Hematopoietic multipotent progenitor cell treated with erythropoietin and hydrocortisone succinate and interleukin-3 and kit ligand, for 4 days (in vitro differentiated cells): ENCODE measurements at places on chromosomes 2 and 18.

GRCh38 chr2:204695506-204695905 lies 150.2 kb downstream of the PARD3B start:
- DNase-seq = no peak

- peak; percentile 26 for DNase-seq
Observed at GRCh38 chr2:200104015-200104414, 148.6 kb downstream of the MAIP1 start.

- DNase-seq = peak; percentile 79
Observed at GRCh38 chr2:74334931-74335333, 8.3 kb downstream of the SLC4A5 start.

DNA sequence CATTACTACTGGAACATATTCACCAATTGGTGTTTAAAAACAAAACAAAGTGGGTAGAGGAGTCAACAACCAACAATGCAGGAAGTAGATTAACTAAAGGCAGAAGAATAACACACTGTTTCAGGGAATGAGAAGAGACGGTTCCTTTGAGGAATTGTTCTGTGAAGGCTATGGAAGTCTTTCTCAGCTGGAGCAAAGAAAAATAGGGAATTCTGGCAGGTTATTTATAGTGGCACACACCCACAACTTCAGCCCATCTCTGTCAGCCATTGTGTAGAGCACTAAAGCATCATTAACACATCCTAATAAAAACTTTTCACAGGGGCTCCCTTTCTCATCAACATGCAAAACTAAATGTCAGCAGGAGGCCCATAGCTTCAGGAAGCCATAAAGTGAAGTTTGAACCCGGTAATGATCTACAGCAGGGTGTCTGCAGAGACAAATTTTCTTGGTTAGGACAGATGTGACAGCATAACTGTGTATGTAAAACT lies 113.6 kb downstream of the CDH2 start:
- DNase-seq = no peak

GRCh38 chr2:224563537-224563936 lies 21.6 kb downstream of the CUL3 start:
- peak; percentile 39 for DNase-seq

- peak; percentile 64 for DNase-seq
Observed at GRCh38 chr2:211035548-211036185, 479.3 kb downstream of the CPS1 start.

DNA sequence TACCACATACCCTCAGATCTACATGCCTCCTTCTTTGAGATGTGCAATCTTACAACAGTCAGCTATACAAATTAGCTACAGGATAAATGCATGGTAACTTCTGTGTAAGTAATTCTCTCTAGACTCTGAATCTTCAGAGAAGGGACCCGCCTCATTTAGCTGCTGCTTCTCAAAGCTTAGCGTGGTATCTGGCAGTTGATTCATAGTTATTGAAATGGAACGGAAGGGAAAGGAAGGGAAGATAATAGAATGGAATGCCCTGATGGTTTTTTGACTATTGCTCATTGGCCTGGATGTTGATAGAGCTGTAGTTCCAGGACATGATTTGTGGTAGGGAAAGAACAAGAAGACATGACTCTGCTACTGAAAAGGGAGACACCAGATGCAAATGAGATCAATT lies 498.1 kb upstream of the CRIM1 start:
- DNase-seq = no peak

- DNase-seq = no peak
Observed at GRCh38 chr2:185790361-185790760, 51.8 kb downstream of the FSIP2 start.

GRCh38 chr2:189142893-189143759 lies 36.4 kb downstream of the COL5A2 start:
- DNase-seq = peak; percentile 83

GRCh38 chr2:20144196-20144595 lies 80.7 kb downstream of the SDC1 start:
- no peak for DNase-seq

DNA sequence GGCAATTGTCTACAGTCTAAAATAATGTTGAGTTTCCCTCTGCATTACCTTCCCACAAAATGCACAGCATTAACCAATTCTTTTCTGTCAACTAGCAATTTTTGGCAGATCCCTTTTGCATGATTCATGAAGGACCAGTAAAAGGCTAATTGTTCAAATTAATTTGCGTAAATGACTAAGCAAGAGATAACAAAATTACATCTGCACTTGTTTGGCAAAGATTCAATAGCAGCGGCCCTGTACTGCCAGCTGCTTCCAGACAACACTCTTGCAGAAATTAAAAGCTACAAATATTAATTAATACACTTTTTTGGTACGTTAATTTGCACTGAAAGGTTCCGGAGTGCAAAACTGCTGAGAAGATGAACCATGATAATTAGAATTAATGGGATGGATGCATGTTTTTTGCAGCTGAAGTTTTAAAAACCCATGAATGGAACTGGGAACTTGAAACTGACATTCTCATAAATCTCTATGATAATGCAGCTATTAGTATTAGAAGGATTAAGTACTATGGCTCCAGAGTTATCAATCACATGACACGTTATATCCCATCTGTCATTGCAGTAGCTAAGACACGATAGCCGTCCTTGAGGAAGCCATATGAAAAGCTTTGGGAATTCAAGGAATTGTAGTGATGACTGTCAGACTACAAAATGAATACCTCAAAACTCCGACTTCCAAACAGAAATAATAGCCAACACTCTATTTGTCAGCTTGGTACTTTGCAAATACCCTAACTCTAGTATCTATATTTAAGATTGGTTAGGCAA lies 1268.3 kb upstream of the ACVR2A start:
- DNase-seq = no peak

DNA sequence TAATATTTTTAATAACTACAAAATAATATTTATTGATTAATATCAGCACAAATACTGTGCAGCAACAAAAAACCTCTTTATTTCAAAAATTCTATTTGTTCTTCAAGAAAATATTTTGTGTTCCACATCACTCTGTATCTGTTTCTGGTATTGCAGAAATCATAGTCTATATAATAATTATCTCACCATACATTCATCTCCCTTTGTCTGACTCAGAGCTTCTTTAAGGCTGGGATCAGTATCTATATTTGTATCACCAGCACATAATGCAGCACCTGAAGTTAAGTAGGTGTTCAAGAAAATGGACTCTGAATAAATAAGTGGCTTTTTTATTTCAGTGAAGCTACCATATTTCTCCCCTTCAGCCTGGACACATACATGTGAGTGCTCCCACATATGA lies 1.6 kb upstream of the MARCHF4 start:
- no peak for DNase-seq

DNA sequence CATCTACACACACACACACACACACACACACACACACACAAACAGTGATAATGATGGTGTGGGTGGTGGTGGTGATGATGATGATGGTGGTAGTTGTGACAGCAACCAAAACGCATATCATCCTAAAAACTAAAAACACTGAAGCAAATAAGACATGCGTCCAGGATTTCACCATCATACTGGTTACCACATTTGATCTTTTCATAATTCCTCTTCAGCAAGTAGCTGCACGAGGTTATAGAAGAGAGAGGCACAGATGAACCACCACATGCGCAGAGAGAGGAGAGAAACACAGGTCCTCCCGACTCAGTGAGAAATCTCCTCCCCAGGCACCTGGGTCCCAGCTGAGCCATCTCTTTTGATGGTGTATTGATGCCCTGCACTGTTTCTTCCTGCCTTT lies 393.3 kb downstream of the METTL4 start:
- DNase-seq = no peak

DNA sequence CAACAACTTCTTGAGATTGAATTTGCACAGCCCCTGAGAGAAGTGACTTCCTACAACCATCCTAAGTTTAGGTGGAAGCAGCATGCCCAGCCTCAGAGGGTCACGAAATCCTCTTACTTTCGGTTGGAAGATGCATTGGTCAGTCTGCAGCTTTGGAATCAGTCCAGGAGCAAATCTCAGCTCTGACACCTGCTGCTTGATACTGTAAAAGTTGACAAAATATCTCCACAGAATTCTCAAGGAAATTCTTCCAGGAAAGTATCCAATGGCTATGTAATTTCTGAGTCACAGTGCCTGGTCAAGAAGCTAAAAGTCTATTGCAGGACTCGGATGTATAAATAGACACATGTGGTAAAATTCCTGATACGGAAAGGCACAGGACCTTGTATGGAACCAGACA lies 414.5 kb upstream of the GYPC start:
- DNase-seq = no peak

DNA sequence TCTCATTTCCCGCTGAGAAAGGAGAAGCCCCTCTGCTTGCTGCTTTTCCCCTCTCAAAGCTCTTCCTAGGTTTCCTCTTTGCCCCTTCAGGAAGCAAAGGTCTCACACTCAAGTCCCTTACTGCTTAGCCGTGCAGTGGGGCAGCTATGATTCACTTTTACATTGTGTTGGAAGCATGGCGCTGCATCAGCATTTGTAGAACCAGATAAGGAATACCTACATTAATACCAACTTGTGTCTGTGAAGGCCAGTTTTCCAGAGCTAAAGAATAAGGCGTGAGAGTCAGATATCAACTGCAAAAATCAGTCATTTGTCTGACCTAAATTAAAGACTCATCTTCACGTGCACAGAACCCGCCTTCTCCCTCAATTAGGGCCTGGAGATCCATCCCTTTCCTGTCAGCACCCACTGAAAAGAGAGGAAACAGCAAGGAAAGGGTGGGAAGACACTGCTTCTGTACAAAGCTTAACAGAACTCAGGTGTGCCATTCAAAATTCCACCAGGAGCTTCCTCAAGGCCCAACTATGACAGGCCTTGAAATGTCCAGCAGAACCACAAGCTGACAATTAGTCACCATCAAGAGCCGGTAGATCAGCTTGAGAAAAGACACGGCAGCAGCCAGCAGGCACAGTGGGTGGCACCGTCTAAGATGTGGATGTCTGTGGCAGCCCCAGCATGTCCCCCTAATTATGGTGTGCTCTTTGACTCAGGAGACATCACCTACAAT lies 16.1 kb upstream of the XDH start:
- no peak for DNase-seq

- no peak for DNase-seq
Observed at GRCh38 chr2:17876590-17876989, 1.9 kb upstream of the KCNS3 start.

- peak; percentile 96 for DNase-seq
Observed at GRCh38 chr2:191675807-191676721, 1.9 kb upstream of the NABP1 start.

DNA sequence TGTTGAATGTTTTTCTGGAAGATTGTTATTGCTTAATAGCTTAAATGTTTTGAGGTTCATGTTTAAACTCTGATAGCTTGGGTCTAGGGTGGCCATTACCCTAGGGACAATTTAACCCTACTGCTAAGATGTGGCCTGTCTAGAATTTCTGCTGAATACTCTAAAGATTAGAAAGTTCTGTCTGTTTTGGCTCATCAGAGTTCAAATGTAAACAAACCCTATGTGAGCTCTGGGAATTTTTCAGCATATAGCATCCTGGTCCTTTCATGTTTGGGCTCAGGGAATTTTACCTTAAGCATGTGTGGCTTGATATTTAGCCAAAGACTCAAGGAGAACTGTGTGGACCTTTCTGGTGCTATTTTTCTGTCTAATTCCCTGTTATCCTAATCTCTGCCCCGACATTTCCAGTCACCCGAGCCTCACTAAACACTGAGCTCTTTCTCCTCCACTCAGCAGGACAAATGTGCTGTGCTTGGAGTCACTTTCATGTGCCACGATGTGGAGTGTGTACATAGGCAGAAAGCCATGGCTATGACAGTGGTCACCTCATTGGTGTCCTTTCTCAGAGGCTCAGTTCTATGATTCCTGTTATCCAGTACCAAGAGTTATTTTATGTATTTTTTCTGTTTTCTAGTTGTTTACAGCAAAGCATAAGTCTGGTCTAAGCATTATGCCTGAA lies 492.5 kb upstream of the SPHKAP start:
- no peak for DNase-seq

- peak; percentile 24 for DNase-seq
Observed at GRCh38 chr18:56238576-56238975, 399.8 kb downstream of the TXNL1 start.

- no peak for DNase-seq
Observed at GRCh38 chr18:5618047-5618688, 74.4 kb upstream of the EPB41L3 start.

DNA sequence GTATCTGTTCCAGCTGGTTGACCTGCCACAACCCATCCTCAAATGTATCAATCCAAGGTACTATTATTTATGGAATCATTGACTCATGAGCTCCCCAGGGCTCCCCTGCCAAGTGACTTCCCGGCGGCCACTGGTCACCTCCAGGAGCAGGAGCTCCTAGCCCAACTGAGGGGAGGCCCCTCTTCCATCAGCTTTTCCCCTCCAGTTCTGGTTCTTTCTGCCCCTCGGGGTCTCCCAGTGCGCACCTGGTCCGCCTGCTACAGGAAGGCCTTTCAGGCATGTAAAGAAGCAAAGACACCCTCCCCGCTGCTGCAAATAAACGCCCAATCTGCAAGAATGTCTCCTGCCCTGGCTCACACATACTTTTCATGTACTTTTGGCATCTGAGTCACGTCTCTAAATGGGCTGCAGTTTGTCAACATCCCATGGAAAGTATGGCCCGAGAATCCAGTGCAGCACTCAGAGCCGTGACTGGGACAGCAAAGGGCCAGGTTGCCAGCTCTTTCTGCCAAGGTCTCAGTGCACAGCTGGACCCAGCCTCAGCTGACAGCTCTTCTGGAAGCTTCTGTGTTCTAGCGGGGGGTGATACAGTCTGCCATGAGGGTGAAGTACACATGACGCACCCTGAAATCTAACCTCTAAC lies 41.4 kb downstream of the KLHL29 start:
- DNase-seq = no peak

- DNase-seq = no peak
Observed at GRCh38 chr2:88680266-88680902, 11.1 kb upstream of the RPIA start.

- DNase-seq = peak; percentile 54
Observed at GRCh38 chr2:207711750-207712530, 500 bp downstream of the CCNYL1 start.

- DNase-seq = no peak
Observed at GRCh38 chr2:238988752-238989151, 140.9 kb downstream of the TWIST2 start.

DNA sequence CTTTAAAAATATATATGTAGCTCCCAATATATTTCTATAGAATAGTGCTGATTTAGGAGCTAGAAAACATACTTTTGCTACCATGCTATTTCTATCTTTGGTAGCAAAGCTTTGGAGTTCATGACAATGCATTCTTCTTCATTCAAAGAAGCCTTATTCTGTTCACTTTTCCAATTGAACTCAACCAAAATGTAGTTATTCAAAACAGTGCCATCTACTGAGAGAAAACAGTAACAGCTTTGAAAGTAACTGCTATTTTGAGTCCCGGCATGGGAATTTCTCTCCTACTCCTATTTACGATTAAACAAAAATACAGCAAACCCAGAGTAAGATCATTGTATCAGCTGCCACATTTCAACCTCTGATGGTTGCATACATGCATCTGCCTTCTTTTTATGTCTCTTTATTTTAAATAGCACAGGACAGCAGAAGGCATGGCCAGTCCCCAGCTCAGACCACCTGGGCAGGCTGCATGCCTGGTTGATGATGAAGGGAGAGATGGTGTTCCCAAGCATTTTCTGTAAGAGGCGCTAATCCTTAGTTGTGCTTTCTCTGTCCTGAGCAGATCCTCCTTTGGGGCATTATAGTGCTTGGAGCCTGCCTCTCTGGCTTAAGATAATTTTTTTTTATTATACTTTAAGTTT lies 69.7 kb upstream of the SULT1C3 start:
- peak; percentile 50 for DNase-seq

- peak; percentile 42 for DNase-seq
Observed at GRCh38 chr18:811182-811891, 705 bp downstream of the YES1 start.
